Stimulated activated CD4-positive, alpha-beta T cell treated with anti-CD3 and anti-CD28 coated beads, Interleukin-1b, Interleukin-23, amount 100 ng/mL, for 24 hours (primary cell): ENCODE measurements at places on chromosomes 4 and X.

DNA sequence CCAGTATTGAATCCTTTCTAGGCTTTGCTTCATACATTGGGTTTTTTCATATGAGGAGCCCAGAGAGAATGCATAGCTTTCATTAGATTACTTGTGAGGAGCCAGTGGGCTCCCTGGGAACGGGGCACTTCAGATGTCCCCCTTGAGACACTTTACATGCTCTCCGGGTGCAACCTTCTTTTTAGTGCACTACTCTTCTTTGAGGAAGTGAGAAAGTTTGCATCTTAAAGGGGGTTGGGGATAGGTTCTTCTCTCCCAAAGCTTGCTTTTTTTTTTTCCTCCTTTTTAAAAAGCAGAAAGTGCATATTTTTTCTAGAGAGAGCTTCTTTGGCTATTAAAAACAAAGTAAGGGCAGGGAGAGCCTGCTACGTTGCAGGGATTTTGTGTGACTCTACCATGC lies 4.3 kb downstream of the HADH start:
- no peak for DNase-seq

DNA sequence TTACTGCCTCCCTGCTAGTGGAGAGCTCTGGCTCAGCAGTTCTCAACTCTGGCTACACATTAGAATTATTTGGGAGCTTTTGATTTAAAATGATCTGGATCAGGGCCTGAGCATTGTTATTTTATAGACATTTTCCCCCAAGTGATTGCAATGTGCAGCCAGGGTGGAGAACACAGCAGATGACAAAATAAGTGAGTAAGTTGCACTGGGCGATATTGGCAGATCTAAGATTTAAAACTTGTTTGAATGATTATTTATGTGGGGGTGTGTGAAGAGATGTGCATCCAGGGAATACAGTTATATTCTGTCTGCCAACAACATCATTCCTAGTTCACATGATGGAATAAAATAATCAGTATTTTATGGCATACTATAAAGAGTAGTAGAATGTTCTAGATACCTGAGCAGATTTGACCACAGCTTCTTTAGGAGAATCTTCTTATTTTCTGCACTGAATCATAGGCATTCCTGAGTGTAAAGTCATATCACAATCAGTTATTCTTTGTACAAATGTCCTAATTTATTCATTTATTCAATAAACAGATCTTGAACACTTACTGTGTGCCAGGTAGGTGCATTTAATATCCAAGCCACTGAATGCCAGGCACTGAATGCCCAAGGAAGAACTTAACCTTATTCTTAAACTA lies 123.9 kb downstream of the UCHL1 start:
- DNase-seq = no peak

GRCh38 chr4:121358473-121358872 lies 22.3 kb downstream of the QRFPR start:
- no peak for DNase-seq

DNA sequence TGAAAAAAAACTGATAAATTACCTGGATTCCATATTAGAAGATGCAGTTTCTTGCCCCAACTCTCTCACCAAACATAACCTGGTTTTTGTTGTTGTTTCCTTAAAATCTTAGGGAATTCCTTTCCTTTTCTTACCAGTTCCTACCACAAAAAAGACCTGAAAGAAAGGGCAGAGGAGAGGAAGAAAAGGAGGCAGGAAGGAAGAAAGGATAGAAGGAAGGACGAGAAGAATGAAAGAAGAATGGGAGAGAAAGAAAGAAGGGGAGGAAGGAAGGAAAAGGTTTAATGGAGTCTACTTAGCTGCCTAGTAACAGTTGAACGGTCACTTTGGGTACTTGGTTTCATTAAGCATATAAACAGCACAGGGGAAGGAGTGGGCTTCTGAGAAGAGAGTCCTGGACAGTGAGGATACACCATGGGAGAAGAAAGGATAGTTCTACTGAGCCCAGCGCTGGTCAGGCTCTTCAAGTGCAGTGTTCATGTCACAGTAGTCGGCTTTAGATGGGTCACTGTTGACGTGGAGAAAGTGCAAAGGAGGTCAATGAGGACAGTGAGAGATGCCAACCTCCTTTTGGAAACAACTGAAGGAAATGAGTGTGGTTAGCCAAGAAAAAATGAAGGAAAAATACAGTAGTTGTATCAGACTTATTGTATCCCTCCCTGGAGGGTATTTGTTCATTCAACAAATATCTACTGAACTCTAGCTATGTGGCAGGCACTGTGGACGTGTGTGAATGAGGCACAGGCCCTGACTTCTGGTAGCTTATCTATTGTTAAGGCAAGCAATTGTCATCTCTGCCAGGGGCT lies 1.1 kb upstream of the CHIC2 start:
- no peak for DNase-seq

DNA sequence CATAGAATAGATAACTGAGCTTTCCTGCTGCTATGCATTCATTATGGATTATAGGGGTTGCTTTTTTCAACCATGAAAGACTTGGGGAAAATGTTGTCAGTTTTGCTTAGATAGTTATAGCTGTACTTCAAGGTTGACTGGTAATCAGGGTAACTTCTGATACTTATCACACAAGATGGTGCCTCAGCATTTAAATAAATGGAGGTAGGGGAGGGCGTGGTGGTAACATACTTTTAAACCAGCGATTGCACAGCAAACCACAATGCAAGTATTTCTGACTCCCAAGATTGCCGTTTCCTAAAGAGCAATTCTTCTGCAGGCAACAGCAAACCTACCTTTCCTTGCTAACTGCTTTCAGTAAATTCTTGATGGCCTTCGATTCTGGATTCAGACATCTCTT lies 1.3 kb downstream of the CXCL10 start:
- no peak for DNase-seq

GRCh38 chr4:185263419-185263818 lies 54.0 kb downstream of the SNX25 start:
- no peak for DNase-seq

GRCh38 chr4:11019451-11020240 lies 335.1 kb upstream of the CLNK start:
- no peak for DNase-seq

GRCh38 chr4:109472343-109472761 lies 38.7 kb downstream of the SEC24B start:
- no peak for DNase-seq

- no peak for DNase-seq
Measured at GRCh38 chr4:78460368-78460767, 91.2 kb upstream of the ANXA3 start.

DNA sequence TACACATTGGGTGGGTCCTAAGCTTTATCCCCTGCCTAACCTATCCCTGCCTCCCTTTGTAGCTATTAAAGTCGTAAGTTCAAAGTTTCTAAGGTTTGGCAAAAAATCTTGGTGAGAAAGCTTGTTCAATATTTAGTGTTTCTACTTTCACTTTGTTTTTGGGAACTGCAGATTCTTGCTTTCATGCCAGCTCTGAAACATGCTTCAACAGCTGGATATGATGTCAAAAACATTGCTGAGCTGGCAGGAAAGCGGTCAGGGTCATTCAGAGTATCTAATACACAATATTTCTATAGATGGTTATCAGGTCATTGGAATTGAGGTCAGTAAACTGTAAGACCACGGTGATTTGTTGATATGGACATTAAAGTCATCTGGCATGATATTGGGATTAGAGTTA lies 19.7 kb downstream of the CENPI start:
- no peak for DNase-seq

- no peak for DNase-seq
Measured at GRCh38 chrX:11355259-11355909, 62.2 kb downstream of the AMELX start.

DNA sequence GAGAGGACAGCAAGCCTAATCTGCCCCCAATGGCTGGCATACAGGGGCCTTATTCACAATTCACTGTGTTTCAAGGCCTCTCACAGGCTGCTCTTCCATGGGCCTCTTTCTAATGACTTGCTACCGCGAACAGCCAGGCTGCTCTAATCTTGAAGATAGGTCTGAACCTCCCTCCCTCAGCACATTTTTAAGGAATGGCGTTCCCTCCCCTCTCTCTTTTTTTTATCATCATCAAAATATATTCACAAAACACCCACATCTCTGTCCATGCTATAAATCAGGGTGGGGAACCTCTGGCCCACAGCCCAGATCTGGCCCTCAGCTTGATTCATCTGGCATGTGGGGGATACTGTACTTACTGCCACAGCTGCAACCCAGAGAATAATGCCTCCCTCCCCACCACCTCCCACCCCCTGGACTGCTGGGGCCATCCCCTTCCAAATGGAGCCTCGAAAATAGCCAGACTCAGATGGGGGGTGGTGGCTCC lies 76.2 kb upstream of the PLAC1 start:
- DNase-seq = no peak

DNA sequence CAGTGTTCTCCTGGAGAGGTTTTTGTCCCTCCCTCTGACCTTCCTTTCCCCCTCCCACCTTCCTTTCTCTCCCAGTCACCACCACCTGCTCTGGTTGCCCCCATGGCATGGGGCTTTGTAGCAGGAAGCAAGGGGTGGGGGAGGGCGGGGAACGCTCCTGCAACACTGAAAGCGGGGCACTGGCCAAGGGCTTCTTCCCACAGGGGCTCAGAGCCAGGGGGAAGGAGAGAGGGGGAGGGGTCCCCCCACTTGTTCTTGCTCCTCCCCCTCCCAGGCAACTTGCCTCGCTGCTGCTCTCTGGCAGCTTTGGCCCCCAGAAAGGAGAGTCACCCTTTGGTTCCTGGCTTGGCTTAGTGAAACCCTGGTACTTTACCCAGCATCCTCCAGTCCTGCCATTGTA lies 48.4 kb downstream of the BCORL1 start:
- DNase-seq = no peak

- DNase-seq = no peak
Measured at GRCh38 chr4:63348735-63349673, 1060.2 kb downstream of the TECRL start.

GRCh38 chrX:38864165-38864564 lies 62.9 kb downstream of the MID1IP1 start:
- no peak for DNase-seq

DNA sequence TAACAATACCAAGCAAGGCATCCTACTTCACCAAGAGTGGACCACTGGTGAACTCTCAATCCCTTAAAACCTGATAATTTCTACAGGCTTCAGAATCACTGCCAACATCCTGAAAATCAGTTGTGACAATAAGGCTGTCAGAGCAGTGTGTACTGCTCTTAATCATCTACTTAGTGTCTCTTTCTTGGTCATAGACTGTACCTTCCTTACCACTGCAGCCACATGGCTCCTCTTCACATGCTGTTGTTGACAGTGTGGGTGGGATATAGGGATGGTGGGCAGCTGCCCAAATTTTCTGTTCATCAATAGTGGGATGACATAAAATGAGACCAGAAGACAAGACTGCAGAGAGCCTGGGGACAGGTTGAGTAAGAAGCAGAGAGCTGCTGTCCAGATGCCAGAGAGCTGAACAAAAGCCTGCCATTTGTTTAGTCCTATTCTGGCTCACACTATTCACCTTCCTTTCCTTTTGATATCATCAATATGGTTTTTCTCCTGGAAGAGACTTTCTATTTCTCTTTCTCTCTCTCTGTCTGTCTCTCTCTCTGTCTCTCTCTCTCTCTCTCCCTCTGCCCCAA lies 178.9 kb downstream of the MGST2 start:
- DNase-seq = no peak

DNA sequence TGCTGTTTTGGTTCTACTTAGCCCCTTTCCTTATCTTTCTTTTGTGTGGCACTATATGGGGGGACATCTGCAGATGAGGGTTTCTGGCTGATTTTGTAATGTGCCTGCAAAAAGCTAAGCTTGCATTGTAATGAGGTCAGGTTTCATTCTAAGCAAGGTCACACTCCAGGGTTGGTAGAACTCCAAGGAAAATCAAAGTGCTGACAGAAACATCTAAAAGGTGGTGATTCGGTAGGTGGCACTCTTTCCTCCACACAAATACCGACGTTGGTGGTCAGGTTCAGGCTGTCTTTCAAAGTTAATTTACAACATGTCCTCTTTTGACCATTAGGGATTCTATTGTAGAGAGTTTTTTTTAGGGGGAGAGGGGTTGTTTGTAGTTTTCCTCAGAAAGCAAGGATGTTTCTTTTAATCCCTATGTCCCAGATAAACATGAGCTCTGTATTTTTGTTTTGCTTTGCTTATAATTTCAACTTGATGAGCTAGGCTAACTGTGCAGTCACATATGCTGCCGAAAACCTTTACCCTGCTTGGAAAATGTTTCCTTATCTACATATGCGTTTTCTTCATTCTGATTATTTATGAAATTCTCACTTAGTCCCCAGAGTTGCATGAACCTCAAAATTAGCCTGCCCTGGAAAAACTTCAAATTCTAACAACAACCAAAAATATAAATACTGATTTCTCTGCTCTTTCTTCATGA lies 434.2 kb downstream of the PPARGC1A start:
- DNase-seq = no peak

DNA sequence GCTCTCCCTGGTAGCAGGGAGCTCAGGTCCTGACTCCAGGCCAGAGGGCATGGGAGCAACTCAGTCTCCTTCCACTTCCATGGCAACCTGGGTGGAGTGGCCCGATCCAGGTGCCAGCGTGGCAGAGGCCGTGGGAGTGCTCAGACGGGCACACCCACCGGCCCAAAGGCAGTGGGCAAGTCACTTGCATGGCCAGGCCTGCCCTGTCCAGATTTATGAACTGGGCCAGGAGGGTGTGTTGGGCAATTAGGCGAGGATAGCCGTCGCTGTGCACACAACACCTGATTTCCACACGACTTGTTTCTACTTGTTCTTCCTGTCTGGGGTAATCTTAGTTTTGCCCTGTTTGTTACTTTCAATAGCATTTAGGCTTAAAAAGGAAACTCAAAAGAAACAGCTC lies 55.5 kb upstream of the NYX start:
- DNase-seq = no peak

DNA sequence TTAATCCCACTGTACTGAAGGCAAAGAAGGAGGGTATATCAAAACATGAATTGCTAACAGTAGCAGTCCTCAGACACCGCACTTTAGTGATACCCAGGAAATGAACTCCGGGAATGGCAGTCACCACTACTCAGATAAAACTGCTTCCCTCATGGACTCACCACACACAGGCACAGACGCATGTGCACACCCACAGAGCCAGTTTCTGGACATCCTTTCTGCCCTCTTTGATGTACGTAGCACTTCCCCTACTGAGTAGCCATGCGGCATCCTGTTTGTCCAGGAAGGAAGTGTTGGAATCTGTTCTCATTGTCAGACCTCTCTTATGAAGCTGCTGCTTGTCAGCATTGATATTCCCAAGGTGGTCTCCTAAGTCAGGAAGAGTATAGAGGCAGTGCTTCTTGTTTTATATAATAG lies 95.7 kb downstream of the DCLK2 start:
- DNase-seq = no peak

GRCh38 chr4:125316791-125317524 lies 2.2 kb downstream of the FAT4 start:
- DNase-seq = no peak

- DNase-seq = no peak
Measured at GRCh38 chrX:16771483-16772398, 14.5 kb upstream of the TXLNG start.

GRCh38 chr4:122903766-122904288 lies 18.6 kb downstream of the NUDT6 start:
- DNase-seq = no peak

- no peak for DNase-seq
Measured at GRCh38 chrX:74450803-74451449, 29.6 kb downstream of the SLC16A2 start.

- DNase-seq = no peak
Measured at GRCh38 chr4:87024201-87024600, 89.4 kb downstream of the AFF1 start.
